ENCODE measurements at places on chromosomes 7 and 10.

GRCh38 chr10:50624866-50625501 is 1.2 kb upstream of the SGMS1 start:
- peak; percentile 59 for DNase-seq

DNA sequence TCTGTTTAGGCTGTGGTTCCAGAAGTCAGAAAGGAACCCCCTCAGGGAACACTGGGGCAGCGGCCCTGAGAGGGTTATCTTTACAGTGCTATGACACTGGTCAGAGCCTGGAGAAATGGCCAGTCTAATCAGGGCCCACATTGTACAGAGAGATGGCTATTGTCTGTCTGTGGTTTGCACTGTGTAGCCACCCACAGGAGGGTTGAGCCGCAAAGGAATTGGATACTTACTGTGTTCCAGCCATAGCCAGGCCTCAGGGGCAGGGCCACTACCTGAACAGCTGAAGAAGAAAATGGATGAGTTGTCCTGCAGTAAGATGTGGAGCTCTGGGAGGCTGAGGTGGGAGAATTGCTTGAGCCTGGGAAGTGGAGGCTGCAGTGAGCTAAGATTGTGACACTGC is 47.5 kb upstream of the PODXL start:
- DNase-seq = no peak

GRCh38 chr7:72321081-72321480 is 91.1 kb downstream of the CALN1 start:
- no peak for DNase-seq

DNA sequence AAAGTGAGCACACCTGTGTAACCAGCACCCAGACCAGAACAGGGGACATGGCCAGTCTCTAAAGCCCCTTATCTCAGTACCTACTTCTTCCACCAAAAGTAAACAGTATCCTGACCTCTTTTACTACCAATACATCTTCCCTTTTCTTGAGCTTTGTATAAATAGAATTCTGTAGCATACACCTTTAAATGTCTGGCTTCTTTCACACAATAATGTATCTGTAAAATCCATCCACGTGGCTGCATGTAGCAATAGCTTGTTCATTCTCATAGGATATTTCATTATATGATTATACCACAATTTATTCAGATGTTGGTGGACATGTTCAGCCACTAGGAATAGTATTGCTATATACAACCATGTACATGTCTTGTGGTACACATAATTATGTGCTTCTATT is 40.6 kb downstream of the BTBD16 start:
- no peak for DNase-seq

- DNase-seq = no peak
These were observed 556.9 kb downstream of the TNS3 start for GRCh38 chr7:47024991-47025390.

- DNase-seq = no peak
These were observed 157.5 kb downstream of the TAX1BP1 start for GRCh38 chr7:27897441-27897847.

GRCh38 chr7:155526225-155526624 is 20.1 kb downstream of the CNPY1 start:
- no peak for DNase-seq

GRCh38 chr10:22764639-22765038 is 50.3 kb upstream of the PIP4K2A start:
- DNase-seq = no peak

GRCh38 chr7:18257711-18258110 is 230.1 kb upstream of the PRPS1L1 start:
- DNase-seq = no peak

DNA sequence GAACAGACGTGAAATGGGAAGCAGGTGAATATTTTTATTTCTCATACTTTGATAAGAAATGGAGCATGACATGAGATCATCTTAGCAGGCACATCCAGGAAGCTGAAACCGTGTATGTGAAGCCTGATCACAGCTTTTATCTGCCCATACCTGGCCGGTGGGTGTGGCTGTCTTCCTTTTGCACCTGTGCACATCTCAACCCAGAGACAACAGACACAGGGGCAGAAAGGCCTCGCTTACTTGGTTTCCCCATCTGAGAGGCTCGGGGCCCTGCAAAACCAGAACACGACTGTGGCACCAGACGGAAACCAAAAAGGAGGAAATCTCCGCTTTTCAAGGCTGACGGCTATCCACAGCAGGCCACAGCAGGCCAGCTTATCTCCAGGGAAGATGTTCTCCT is 116.4 kb downstream of the TCERG1L start:
- no peak for DNase-seq

- peak; percentile 94 for DNase-seq
These were observed 270.3 kb downstream of the ELFN1 start for GRCh38 chr7:1940402-1940786.

- DNase-seq = no peak
These were observed 35.8 kb upstream of the DNMBP start for GRCh38 chr10:100045592-100045991.

DNA sequence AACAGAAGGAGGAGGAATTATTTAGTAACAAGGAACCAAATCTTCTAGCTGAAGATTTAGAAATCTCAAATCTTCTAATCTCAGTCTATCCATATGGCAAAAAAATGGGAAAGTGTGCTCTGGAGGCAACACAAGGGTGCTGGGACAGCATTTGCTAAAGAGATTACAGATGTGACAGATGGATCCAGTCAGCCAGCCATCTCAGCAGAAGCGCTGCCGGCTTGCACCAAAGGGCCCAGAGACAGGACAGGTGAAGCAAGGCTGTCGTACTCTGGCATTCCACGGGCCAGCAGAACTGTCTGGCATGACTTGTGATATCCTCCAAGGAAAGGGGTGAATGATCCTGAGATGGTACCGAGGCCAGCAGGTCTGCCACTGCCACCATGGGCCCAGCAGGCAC is 45.7 kb upstream of the GJD4 start:
- DNase-seq = no peak

GRCh38 chr7:74092321-74092963 is 8.8 kb downstream of the LIMK1 start:
- DNase-seq = no peak

DNA sequence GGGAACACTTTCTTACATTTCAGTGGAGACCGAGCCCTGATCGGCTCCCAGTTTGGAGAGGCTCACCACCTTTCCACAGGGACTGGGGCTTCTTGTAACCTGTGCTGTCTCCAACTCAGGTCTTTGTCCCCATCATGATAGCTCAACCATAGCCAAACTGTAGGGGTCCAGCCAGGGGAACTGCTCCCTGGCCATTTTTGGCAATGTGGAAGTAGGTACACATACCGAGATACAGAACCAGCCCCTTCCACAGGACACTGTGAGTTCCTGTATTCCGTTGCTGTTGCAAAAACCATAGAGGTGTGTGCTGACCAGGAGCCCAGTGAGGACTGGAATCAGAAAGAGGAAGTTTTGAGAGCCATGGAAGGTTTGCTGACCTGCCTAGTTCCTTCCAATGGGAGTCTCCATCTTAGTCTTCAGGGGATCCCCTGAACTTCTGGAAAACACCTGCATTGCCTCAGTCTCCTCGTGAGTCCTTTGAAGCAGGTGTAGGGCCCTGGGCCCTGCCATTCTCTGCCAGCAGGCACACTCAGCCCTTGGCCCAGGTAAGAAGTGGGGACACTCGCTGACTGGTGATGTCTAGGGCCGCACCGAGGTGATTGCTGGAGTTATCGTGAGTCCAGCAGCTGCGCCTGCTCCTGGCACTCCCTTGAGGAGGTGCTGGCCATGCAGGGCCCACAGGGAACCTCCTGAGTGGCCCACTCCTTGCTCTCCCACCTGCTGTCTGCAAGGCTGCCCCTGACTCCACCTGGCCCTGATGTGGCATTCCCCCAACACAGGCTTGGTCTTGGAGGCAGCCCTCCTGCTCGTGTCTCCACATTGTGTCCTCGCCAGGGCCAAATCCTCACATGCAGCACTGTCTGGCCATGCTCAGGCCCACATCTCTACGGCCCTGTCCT is 11.2 kb downstream of the WDFY4 start:
- no peak for DNase-seq

- DNase-seq = no peak
These were observed 2.2 kb downstream of the TMEM120A start for GRCh38 chr7:75992083-75992755.

DNA sequence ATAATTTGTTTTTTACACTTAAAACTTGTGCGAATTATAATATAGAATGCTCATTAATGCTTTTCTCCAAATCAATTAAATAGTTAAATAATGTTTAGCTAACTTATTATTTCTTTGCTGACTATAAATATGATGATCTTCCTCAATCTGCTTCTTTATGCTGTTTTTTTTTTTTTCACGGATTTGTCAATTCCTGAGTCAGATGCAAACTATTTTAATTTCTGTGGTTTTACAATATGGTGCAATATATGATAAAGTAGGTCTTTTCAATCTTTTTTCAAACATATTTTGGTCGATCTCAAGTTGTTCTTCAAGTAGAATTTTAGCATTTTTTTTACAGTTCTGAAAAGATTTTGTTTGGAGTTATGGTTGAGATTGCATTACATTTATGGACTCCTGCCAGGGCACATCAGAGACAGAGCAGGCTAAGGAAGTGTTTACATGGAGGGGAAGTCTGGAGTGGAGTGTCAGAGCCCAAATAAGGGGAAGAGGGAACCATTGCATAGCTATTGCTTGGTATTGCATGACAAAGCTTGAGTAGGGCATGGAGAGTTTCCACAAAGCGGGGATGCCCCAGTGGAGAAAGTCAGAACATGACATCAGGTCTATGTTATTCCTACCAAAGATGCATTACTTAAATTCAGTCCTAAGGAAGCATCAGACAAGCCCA is 204.4 kb downstream of the OTUD1 start:
- DNase-seq = no peak

DNA sequence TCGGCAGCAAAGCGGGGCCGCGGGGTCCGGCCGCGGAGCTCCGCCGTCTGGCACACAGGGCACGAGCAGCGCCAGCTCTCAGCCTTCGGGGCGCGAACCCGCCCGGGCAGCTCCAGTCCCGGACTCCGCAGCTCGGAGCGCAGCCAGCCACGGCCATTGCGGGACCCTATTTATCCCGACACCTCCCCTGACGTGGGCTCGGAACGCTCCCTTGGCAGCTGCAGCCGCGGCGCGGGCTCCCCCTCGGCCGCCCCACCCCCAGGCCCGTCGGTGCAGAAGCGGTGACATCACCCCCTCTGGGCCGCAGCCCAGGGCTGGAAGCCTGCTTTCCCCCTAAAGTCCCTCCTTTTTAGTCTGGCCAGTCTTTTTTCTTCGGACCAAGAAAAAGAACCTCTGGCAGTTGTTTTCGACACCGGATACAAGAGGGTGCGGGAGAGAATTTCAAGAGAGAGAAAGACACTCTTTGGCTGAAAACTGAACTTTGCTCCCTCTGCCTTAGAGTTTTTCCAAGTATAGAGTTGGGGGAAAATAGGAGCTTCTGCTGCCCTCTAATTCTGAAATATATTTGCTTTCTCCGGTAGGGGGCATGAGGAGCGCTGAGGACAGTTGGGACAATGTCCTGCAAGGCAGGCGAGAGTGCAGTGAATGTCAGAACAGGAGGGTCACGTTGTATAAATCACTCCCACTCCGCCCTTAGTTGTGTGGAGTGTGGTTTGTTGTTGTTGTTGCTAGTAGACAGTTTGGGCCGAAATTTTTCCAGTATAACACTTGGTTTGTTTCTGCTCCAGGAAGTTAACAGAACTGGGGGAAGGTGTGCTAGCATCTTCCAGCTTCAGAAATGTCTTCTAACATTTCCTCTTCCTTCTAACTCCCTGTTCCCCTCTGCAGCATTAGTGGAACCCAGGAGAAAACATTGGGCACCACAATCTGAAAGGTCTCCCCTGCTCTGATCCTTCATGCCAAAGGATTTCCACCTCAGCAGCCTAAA is at the start of gene SFRP4:
Gene SFRP4 (minus strand): TSS at position 145 of the 988 bp plus-strand sequence. CDS start 280 bp downstream, outside the sequence.
- peak; percentile 40 for DNase-seq

- DNase-seq = peak; percentile 21
These were observed 51.8 kb upstream of the MRLN start for GRCh38 chr10:59805014-59805413.

- no peak for DNase-seq
These were observed 100.6 kb downstream of the EEPD1 start for GRCh38 chr7:36253699-36254098.

- DNase-seq = peak; percentile 78
These were observed at the start of gene LRRN3 for GRCh38 chr7:111090846-111091245. LRRN3 (plus strand) TSS chr7:111091127; CDS start chr7:111122773, 31,646 bp downstream.

- DNase-seq = peak; percentile 26
These were observed 25.7 kb downstream of the SUV39H2 start for GRCh38 chr10:14904316-14904732.

GRCh38 chr10:53765311-53765710 is 992.7 kb upstream of the MBL2 start:
- no peak for DNase-seq

DNA sequence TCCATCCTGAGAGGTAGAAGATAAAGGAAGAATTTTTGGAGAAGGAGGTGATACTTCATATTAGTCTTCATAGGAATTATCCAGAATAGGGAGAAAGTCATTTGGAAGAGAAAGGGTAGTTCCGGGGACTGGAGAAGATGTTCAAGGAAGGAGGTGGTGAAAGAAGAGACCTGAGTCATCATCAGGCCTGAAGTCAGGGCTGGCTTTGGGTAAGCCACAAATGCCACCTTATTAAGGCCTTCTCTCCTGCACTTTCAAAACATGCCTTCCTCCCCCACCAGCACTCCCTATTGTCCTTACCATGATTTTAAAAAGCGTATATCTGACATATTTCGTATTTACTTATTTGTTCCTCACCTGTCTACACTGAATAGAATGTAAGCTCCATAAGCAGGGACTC is 112.2 kb upstream of the LRGUK start:
- no peak for DNase-seq

- DNase-seq = no peak
These were observed 231.6 kb downstream of the ADK start for GRCh38 chr10:74382663-74383062.

All from activated CD4-positive, alpha-beta T cell treated with anti-CD3 and anti-CD28 coated beads, Interleukin-2, amount 50 U/mL, for 16 hours (primary cell).